AG10803 (cell line): ENCODE measurements at places on chromosomes 6 and 20.

GRCh38 chr6:25943887-25944286 lies 13.4 kb upstream of the SLC17A2 start:
- DNase-seq: no peak

GRCh38 chr20:57707849-57708693 lies 1.7 kb downstream of the PMEPA1 start:
- DNase-seq: no peak

- no peak for DNase-seq
These were observed 433.2 kb upstream of the SPTLC3 start for GRCh38 chr20:12575352-12576095.

GRCh38 chr6:14021449-14021848 lies 96.1 kb upstream of the CD83 start:
- DNase-seq: no peak

- no peak for DNase-seq
These were observed 42.0 kb upstream of the ID4 start for GRCh38 chr6:19795211-19795610.

GRCh38 chr6:98924647-98925046 lies 23.1 kb downstream of the FBXL4 start:
- DNase-seq: no peak

- DNase-seq: no peak
These were observed 16.3 kb downstream of the RRBP1 start for GRCh38 chr20:17665756-17666155.

GRCh38 chr6:33278392-33278741 lies 1.4 kb downstream of the B3GALT4 start:
- DNase-seq: no peak

DNA sequence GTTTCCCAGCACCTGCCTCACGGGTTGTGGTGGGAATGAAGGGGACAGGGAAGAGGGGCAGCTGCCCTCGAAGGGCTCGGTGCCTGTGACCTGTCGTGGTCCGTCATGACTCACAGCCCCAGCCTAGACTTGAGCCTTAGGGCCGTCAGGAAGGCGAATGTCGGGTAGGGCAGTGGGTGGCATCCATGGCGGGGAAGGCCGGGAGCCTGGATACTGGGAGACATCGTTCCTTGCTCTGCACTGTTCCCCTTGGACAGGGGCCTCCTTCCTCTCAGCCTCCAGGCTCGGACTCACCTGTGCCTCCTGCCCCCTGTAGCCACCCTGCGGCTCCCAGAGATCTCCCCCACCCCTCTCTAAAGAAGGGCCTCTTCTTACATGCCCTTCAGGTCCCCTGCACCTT lies 52.2 kb upstream of the APCDD1L start:
- DNase-seq: no peak

DNA sequence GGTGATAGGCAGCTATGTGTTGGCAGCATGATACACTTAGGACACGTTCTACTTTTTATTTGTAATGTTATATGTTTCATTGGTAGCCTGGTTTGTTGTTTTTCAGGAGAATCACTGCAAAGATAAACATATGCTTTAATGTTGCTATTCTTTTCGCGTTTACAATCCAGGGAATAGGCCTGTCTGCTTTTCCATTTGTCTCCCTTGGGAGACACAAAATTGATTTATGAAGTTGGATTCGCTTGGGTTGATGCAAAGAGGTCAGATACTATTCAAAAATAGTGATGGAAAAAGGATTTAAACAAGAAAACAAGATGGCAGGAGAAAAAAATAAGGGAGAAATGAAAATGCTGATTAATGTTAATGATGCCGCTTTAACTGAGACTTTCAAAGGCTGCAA lies 179.5 kb upstream of the SOX4 start:
- no peak for DNase-seq
